SW480 (cell line): ENCODE measurements at places on chromosomes 7 and 10.

DNA sequence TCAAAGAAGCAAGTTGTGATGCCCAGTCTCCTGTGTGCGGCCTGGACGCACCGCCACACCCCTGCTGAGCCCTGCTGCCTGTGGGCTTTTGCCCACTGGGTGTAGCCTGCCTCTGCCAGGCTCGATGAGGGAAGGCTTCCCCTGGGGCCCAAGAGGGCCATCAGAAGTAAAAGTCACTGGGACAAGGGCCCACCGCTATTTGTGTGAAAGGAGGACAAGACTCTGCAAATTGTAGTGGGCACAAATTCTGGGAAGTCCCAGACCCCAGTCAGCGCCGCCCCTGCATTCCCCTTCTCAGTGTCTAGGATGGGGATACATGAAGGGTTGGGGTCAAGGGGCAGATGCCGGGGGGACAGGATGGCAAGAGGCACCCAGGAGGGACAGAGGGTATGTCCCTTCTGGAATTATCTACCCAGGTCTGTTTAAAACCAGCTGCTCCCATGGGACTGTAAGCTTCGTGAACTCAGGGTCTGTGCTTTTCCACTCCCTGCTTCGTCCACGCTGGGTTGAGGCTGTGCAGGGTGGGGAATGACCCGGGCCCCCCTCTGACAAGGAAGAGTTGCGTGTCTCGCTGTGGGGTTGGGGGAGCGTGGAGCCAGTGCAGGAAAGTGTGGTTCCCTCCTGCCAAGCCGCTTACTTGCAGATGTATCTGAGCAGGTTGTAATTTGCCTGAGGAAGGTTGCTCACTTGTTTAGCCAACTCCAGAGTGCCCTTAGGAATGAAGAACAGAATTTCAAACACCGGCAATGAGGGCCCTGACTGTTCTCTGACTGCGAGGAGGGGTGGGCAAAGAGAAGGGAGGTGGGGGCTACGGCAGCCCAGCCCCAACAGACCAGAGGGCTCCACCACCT lies 147.2 kb downstream of the MAPK8 start:
- DNase-seq = no peak

DNA sequence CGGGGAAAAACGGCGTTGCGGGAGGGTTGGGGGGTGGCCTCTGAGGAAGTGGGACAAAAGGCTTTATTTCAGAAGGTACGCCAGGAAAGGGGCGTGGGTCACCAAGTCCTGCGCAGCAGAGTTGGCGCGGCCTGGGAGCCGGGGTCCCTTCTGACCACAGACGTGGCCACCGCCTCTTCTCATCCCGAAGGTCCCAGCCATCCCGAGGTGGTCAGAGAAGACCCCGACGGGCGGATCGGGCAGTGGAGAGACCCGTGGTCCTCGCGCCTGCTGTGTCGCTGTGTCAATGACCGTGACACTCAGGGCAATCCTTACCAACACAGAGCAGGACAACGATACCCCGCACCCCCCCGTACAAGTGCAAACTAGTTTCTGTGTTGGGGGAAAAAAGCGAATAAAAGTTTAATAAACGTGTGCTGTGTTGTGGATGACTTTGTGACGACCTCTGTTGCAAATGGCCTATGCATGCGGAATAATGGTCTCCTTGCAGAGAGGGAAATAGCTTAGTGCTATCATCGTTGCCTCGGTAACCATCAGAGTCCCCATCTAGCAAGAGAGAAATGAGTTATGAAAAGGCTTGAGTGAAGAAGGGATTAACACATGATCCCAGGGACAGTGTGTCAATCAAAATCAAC lies 19.4 kb upstream of the GATA3 start:
- DNase-seq = no peak

- DNase-seq = no peak
These were observed 816 bp upstream of the LRRC4 start for GRCh38 chr7:128031901-128032604.

DNA sequence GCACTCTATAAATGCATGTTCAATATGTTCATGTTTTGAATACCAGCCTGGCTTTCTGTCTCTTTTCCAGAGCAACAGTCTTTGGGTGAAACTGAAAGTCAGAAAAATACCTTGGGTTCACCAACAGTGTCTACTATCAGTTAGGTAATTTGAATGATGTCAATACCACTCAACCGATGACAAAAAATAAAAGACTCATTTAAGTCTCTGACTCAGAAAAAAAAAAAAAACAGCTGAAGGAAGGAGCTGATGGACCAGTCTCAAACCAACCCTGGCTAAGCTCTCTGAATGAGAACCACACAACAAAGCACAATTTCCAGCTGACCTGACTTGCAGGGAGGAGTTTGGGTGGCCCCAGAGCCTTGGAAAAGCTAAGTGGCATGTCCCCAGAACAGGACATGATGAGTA lies 42.5 kb downstream of the ABLIM1 start:
- no peak for DNase-seq

DNA sequence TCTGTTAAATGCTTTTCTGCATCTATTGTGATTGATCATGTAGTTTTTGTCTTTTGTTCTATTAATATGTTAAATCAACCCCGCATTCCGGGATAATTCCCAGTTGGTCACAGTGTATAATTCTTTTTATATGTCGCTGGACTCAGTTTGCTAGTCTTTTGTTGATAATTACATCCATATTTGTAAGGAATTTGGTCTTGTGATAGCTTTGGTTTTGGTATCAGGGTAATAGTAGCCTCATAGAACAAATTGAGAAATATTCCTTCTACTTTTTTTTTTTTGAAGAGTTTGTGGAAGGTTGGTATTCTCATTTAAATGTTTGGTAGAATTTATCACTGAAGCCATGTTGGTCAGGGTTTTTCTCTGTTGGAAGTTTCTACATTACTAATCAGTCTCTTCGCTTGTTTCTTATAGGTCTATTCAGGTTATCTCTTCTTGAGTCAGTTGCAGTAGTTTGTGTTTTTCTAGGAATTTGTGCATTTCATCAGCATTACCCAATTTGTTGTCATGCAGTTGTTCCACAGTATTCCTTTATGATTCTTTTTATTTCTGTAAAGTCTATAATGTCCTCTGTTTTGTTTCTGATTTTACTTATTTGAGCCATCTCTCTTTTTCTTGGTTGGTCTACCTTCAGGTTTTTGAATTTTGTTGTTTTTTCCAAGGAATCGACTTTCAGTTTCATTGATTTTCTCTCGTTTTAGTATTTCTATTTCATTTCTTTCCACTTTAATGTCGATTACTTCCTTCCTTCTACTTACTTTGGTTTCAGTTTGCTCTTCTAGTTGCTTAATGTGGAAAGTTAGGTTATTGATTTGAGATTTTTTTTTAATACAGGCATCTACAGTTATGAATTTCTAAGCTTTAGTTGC lies 64.6 kb upstream of the GJD4 start:
- no peak for DNase-seq

- DNase-seq = no peak
These were observed 4.8 kb upstream of the PDE1C start for GRCh38 chr7:32074787-32075585.

GRCh38 chr10:110827875-110828274 lies 43.9 kb upstream of the PDCD4 start:
- DNase-seq = no peak

- DNase-seq = no peak
These were observed 242.5 kb downstream of the CELF2 start for GRCh38 chr10:11260170-11260569.

- no peak for DNase-seq
These were observed 112.8 kb downstream of the PTEN start for GRCh38 chr10:87976101-87976743.

GRCh38 chr10:121245754-121246153 lies 352.5 kb downstream of the FGFR2 start:
- no peak for DNase-seq

GRCh38 chr7:80277434-80278427 lies 143.1 kb downstream of the GNAI1 start:
- peak; percentile 33 for DNase-seq

- DNase-seq = peak; percentile 4
These were observed 240.8 kb downstream of the KIF20B start for GRCh38 chr10:89942217-89942616.

DNA sequence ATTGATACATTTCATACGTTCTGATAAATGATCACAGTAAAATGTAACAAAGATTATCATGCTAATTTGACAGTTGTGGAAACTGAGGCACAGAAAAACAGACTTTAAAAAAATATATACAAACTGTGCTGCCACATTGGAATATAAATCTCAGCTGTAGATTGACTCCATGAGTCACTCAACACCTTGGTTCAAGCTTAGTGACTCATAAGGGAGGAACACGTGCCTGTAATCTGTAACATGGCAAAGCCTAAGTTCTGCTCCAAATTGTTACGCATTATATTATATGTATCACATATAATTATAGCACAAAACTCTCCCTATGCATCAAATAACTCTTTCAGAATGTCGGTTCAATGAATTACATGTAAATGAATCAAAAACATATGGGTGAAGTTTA lies 1047.5 kb downstream of the GATA3 start:
- DNase-seq = no peak

GRCh38 chr7:72674394-72674793 lies 153.6 kb downstream of the TYW1B start:
- DNase-seq = no peak

DNA sequence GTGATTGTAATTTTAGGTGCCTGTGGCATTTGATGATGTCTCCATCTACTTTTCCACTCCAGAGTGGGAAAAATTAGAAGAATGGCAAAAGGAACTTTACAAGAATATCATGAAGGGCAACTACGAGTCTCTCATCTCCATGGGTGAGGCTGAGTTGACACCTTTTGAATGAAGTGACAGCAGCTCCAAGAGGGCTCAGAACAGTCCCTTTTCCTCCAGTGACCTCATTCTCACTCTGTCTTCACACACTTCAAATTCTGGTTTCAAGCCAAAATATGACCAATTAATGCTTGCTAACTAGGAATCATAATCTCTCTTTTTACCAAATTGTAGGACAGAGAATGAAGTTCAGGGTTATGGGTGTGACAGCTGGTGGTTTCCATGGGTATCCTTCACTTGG lies 18.9 kb downstream of the ZNF398 start:
- no peak for DNase-seq

- no peak for DNase-seq
These were observed 145.4 kb downstream of the SNX10 start for GRCh38 chr7:26437003-26437532.

- no peak for DNase-seq
These were observed 12.5 kb upstream of the ARPC1A start for GRCh38 chr7:99313204-99313573.

GRCh38 chr7:155324012-155324917 lies 26.6 kb downstream of the INSIG1 start:
- DNase-seq = no peak

GRCh38 chr10:1047937-1048336 lies 982 bp downstream of the IDI1 start:
- DNase-seq = no peak

DNA sequence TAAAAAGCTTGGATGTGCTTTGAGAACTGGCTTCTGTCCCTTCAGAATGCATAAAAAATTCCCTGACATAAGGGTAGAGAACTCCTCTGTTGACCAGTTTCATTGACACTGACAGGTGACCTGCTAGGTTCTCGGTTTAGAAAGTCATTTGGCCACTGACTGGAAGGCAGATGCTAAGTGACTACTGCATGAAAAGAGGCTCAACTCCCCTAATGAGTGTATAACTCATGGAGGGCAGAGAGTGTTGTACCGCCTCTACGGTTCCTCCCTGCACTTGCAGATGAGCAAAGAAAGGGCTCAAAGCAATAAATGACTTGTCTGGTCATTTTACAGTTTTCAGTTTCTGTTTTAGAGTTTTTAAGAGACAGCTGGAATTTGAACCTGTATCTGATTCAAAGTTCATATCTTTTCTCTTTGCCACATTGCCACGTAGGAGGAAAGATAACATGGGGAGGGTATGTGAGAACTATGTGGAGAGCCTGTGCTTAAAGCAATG lies 2.9 kb upstream of the FGL2 start:
- DNase-seq = no peak

GRCh38 chr7:112042631-112043030 lies 163.6 kb downstream of the DOCK4 start:
- DNase-seq = no peak

DNA sequence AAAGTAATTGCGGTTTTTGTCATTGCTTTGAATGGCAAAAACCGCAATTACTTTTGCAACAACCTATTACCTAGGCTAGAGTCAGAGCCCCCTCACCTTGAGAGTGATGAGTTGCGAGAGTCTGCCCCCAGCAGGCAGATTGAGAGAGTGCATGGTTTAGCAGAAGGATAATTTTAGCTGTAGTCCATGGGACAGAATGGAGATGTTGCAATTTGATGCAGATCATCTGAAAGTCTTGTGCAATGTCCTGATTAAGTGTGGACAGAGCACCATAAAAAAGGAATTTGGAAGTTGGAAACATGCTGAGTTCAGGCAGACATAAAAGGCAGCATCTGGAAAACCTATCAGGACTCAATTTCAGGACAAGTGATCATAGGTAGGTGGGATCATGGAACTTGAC lies 48.7 kb downstream of the GPR141 start:
- peak; percentile 59 for DNase-seq

DNA sequence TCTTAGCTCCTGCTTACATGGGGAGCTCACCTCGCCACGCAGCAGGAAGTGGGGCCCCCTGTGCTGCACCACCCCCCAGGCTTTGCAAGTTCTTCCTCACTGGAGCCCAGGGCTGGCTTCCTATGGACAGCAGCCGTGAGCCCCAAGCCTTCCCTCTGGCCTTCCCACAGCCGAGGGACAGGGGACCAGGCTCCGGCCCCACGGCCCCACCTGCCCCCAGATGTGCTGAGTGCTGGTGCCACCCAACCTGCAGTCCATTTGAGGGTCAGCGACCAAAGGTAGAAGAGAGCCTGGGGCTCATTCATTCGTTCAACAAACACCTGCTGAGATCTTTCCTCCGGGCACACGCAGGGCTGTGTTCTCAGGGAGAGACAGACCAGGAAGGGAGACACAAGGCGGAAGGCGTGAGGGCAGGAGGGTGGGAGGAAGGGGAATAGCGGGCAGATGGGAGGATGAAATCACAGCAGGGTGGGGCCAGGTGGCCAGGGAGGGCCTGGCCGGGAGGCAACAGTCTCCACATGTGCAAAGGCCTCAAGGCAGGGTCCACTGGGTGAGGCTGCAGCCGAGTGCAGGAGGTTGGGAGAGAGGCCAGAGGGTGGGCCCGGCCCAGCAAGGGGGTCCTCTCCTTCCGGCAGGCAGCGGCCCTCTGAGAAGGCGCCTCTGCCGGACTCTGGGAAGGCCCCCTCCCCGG lies 100.1 kb downstream of the FOXL3 start:
- no peak for DNase-seq

DNA sequence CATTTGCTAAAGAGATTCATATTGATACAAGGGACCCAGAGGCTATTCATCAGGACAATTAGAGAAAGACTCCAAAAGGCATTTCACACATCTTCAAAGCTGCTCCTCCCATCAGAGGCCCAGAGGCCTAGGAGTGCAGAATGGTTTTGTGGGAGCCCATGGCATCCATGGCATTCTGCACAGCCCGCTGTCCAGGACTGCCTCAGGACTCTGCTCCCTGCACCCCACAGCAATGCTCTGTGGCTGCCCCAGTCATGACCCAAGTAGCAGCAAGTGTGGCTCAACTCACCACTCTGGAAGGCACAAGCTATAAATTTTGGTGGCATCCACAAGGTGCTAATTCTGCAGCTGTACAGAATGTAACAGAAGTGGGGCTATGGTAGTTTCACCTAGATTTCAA lies 38.5 kb downstream of the ZNF438 start:
- DNase-seq = no peak

GRCh38 chr7:41917-42565 lies 150.3 kb upstream of the FAM20C start:
- DNase-seq = no peak
